ENCODE measurements at places on chromosomes 5 and 9. TPM values are rescaled to one million over a fixed set of nuclear protein-coding genes. Genes with fewer than 3 reads are reported as not detected.

PCDH1 gene
- total RNA-seq: 13.2 TPM

DNA sequence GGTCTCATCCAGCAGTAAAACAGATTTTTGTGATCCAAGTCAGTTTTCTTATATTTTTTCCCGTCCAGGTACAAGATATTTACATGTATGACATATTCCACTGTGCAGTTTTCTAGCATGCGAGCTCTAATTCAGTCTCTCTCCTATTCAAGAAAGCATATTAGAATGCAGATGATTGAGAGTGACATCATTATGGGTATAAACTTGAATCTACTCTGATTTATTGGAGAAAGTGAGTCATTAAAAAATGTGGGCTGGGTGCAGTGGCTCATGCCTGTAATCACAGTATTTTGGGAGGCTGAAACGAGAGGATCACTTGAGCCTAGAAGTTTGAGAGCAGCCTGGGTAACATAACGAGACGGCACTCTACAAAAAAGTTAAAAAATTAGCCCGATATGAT, 6.2 kb downstream of the FER start:
- ATAC-seq: peak; percentile 72

- ATAC-seq: no peak
These were observed 34.9 kb upstream of the NIPBL start for GRCh38 chr5:36841677-36842076.

DNA sequence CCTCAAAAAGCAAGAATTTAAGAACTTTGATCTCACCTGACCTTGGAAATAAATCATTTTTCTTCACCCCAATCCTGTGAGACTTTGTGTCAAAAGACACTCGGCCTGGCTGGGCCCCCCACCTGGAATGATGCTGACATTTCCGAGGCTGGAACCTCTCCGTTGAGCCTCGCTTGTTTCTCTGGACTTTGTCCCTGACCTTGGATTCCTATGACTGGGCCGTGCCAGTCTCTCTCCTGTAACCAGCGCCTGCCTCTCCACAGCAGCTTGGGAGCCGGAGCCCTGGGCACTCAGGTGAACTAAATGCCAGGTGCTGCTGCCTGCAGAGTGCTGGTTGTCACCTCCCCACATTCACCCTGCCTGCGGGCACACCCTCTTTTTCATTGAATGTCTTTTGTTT, 62.7 kb downstream of the RETREG1 start:
- ATAC-seq: no peak

SPINK5 gene
- not detected for total RNA-seq

- no peak for ATAC-seq
These were observed 60.2 kb upstream of the DMAC1 start for GRCh38 chr9:7859701-7860334.

DNA sequence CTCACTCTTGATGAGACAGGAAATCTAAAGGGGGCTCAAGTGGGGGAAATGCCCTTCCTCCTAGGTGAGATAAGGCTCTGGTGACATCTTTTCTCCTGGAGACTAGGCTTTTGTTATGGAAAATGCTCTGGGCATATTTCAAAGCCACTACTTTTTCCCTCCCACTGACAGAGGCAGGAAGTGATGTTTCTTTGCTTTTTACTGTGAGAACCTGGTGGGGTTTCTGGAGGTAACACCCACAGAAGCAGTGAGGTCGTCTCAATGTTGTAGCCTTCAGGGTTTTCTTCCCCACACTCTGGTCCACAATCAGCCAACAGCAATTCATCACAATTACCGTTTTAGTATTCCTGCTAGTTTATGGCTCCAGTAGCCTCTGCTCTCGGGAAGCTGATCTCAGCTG, 41.4 kb upstream of the FAM240B start:
- no peak for ATAC-seq

JAKMIP2 gene
- total RNA-seq: 34.2 TPM

- no peak for ATAC-seq
These were observed 16.1 kb upstream of the TTLL11 start for GRCh38 chr9:122109035-122109813.

CDKN2A gene
- 37.8 TPM for total RNA-seq

PCDHGA9 gene
- total RNA-seq: 6.1 TPM

FAM163B gene
- total RNA-seq: 1.3 TPM

DNA sequence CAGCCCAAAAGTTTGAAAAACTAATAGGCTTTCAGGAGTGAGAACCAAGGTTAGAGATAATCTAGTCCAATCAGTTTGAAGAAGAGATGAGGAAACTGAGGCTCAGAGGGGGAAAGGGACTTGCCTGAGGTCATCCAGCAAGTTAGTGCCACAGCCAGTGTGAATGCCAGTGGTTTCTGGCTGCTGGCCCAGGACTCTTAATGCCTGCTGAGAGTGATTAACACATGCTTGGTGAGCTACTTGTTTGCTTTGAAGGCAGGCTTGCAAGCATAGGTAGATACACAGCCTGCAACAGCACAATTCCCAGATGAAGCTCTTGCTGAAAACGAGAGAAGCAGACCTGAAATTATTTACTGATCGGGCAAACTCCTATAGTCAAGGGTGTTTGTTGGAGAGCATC, 591.6 kb upstream of the SGCD start:
- no peak for ATAC-seq

GPR150 gene
- total RNA-seq: not detected

GRCh38 chr9:121568343-121569265, 69.0 kb upstream of the GGTA1 start:
- ATAC-seq: no peak

DNA sequence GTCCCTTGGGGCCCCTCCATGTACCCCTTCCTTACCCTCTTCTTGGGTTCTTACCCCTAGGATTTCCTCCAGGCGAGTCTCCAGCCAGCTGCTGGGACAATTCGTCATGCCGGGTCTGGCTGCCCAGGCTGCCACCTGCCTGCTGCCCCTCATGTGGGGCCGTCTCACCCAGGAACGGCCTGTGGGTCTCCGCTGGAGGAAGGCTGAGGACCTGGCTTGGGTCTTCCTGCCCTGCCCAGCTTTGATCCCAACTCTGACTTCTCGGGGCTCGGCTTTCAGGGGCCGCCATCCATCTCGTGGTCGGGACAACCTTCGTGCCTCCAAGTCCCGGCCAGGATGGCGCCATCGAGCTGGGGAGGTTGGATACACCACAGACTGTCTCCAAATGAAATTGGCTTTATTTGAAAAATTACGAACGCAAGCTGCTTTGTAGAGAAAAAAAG, 38.1 kb downstream of the HMCN2 start:
- ATAC-seq: no peak

GRCh38 chr5:53934151-53934820, 373.8 kb downstream of the NDUFS4 start:
- ATAC-seq: no peak

CDC20B gene
- 2.2 TPM for total RNA-seq

DNA sequence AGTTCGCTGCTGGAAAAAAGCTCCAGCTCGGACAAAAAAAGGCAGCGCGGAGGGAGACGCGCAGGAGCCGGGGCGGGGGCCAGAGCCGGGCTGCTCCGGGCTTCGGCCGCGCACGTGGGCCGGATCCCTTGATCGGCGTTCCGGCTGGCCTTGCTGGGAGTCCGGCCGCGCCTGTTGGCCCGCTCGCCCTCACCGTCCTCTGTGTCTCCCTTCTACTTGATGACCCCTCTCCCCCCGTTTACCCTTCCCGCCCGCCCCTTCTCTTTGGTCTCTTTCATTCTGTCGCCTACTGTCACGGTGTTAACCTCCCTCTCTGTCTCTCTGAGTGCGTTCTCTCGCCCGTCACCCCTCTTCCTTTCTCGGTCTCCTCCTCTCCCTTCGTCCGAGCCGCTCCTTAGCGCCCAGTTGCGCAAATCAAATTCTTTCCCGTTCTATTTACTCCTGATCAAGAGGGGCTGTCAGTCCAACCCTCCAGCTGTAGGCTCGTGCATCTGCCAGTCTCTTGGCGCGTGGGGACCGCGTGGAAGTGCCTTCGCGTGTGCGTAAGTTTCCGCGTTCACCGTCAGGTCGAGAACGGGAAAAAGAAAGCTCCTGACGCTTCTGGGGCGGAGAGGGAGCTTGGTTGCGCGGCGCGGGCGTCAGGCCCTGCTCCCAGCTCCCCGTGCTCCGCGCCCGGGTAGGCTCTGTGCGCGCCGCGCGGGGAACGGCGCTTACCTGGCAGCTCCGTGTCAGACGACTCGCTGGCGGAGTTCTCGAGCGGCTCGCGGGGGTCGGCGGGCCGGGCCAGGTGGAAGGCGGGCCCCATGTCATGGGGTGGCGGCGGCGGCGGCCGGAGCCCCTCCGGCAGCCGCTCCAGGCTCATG, 798 bp downstream of the PITX1 start:
- ATAC-seq: peak; percentile 44

DNA sequence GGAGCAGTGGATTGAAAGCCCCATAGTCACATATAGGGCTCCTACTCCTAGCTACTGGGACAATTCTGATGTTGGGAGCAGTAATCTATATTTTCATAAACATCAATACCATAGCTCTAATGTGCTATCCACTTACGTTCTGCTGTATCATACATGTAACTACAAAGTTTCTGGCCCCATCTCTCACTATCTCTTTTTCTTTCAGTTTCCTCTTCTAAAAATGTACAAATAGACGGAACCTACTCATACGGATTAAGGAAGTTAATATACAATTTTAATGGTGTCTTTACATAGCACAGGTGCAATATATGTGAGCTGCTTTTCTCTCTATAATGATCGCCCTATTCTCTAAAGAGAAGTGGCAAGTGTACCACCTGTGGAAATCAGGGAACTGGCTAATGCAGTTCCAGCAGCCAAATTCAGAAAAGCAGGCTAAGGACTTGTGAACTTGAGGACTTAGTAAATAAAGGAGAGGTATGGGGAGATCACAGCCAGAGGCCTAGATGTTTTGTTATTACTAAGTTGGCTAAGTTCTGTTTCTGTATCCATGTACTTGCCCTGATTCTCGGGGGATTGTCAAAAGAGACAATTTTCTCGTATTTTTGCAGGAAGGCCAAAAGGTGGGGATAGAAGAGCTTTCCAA, 1021.9 kb downstream of the CDH12 start:
- no peak for ATAC-seq

DNA sequence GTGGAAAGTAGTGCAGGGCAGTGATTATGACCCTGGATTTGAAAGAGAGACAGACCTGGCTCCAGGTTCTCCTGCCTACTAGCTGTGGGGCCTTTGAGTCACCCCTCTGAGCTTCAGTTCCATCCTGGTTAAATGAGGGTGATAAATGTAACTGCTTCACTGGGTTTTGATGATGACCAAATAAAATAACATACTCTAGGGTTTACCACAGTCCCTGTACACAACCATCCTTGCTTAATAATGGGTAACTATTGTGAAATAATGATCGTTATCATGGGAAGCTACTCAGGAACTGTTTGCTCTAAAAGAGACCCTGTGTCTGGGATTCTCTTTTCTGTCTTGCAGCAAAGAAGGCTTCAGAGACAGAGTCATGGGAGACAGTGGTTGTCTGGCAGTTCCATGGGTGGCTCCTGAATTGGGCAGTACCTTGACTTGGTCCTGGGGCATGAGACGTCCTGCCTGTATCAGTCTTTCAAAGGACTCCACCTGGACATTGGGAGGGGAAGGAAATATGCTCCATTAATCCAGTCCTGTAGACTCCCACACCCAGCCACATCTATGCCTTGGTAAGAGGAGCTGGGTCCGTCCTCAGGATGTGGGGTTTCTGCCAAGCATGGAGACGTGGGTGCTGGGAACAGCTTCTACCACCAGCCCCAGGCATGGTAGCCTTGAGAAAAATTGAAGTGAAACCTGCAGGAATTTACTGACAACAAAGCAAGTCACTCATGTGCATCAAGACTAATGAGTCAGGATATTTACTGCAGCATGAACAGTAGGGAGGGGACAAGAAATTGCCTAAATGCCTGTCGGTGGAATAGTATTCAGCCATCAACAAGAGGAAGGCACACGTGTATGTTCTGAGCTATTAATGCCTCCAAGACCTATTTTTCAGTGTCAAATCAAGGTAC, 23.4 kb downstream of the AKNA start:
- ATAC-seq: no peak

CDH9 gene
- 0.64 TPM for total RNA-seq
